Kasumi-1 (cell line): ENCODE measurements at places on chromosomes 3 and 15.

DNA sequence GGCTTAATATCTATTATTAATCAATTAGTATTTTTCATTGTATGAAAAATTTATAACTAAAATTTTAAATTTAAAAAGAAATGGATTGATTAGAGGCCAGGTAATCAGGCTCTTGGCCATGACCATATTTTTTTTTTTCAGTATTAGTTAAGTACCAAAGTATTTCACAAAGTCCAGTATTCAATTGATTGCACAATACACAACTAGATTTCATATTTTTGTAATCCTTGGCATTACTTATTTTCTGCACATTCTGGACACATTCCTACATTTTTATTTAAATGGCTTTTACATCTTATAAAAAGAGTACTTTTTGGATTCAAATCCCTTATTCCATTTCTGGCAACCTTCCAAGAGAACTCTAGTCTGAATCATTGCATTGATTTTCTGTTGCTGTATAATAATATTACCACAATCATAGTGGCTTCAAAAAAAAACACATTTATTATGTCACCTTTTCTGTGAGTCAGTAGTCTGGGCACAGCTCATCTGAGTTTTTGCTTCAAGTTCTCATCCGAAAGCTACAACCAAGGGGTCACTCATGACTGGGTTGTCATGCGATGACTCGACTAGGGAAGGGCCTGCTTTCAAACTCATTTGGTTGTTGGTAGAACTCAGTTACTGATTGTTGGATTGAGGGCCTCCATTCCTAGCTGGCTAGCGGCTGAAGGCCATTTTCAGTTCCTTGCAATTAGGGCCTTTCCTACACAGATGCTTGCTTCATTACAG, 90.7 kb downstream of the CNTN6 start:
- no peak for DNase-seq

- no peak for DNase-seq
Observed at GRCh38 chr15:83698294-83698693, 44.4 kb downstream of the ADAMTSL3 start.

GRCh38 chr3:52983336-52983807, 62.5 kb downstream of the SFMBT1 start:
- DNase-seq, result peak; percentile 93

DNA sequence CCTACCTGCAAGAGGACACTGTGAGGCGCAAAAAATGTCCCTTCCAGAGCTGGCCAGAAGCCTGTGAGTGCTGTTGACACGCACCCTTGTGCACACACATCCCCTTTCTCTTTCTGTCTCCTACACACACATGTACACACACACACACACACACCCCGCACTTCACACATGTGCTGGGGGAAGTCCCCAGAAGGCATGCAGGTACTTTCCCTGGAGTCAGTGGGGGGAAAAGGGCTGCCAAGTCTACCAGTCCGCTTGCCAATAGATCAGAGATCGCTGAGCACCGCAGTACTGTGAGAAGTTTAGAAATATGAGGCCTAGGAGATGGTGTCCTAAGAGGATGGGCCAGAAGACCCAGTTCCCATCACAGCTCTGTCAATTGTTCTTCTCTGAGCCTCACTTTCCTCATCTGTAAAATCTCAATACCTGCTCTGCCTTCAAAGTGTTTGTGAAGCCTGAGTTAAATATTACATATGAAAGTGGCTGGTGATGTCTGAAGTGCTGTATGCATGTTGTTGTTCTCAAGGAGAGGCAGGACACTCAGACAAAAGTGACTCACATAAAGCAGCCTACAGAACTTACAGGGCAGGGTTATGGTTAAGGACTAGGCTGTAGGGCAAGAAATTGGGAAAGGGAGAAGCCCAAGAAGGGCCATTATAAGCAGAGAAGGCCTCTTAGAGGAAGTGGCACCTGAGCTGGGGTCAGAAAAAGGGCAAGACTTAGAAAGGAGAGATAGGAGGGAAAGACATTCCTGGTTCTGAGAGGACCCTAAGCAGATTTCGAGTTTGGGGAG, 6.8 kb downstream of the IL17RE start:
- DNase-seq, result no peak

GRCh38 chr15:29601811-29602210, 220.5 kb downstream of the TJP1 start:
- no peak for DNase-seq

DNA sequence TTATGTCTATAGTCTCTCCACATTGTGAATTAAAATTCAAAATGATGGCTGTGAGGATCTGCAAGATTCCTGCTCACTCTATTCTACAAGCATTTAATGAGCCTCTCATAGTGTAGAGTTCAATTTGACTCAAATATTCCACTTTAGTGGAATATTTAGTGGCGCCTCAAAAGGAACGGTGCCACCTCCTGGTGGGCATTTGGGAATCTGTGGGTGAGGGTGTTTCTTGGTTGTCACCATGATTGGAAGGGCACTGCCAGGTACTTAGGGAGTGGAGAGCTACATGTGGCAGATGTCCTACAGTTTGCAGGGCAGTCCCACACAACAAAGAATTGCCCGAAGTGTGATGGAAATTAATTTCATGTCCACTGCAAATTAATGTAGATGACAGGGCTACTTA, 21.5 kb upstream of the KCNMB3 start:
- peak; percentile 8 for DNase-seq

GRCh38 chr3:64685331-64685799, 2.4 kb downstream of the ADAMTS9 start:
- no peak for DNase-seq

DNA sequence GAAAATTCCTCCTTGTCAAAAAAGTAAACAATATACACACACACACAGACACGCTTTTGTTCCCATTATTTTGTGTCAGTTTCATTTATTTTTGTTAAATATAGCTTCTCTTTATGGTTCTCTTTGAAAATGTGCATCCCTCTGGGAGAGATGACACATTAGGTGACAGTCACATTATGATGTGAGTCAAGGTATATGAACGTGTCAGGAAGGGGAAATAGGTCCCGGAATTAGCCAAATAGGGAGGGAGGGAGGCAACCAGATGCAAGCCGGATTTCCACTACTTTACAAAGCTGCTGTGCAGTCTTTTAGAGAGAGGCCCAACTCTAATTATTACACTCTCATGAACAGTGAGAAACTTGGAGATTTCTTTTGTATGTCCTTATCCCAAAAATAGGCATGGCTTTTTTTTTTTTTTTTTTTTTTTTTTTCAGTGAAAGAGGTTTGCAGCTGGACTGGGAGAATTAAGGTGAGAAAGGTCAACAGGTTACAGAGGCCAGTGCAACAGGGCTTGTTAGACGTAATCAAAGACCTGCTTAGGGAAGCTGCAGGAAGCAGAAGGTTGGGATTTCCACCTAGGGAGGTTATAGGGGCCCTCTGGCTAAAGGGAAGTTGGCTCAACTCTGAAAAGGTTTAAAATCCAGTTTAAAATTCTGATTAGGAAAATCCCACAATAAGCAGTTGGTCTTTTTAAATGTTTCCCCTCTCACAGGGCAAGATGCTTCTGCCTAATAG, 240.5 kb upstream of the UBE2E1 start:
- DNase-seq, result no peak

DNA sequence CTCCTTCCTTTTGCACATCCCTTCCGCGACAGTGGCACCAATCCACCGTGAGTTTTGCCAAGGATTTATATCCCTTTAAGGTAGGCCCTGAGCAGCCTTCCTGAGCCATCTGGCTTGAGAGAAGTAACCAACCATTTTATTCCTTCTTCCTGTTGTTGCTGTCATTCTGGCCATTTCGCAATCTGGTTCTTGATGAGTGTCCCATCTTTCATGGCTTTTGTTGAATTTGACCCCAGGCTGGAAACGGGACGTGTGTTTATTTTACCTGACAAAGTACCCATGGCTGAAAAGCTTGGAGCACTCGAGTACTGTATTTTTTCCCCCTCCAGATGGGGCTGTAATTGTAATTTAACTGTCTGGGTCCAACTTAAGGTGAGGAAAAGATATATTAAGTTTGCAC, 173.4 kb downstream of the WNT5A start:
- DNase-seq, result no peak

DNA sequence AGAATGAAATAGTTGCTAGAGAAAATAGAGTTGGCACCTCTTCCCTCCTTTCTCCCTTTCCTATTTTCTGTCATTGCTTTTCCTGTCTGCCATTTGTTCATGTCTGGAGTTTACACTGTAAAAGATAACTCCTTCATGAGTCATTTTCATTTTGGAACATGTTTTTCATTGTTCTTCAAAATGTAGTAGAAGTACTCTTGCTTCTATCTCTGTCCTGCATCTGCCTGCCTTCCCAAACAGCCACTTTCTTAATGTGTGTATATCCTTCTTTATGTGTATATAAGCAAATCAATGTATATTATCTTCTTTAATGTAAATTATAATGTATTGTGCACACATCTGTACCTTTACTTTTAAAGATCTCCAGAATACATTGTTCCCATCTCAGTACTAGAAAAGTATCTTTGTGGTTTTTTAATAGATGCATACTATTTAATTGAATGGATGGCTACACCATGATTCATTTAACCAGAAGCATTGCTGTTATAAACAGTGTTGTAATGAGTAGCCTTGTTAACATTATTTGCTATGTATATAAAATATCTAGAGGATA, 41.1 kb downstream of the TSC22D2 start:
- no peak for DNase-seq

DNA sequence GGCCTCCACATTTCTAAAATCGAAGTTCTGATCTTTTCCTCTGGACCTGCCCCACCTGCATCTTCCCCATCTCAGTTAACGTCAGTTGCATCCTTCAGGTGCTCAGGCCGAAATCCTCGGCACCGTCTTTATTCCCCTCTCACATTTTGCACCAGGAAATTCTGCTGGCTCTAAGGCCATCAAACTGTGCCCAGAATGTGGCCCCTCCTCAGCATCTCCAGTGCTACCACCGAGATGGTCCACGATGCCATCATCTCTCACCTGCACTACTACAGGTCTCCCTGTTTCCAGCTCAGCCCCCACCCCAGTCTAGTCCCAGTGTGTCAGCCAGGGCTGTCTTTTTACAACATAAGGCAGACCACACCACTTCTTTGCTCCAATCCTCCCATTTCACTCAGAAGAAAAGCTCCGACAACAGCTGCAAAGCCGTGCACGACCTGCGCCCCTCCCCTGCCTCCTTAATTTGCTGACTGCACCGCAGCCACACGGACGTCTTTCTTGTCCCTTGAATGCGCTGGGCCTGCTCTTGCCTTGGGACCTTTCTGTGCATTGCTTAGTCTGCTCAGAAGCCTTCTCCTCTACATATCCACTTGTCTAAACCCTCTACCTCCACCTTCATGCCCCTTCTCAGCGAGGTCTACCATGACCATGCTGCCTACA, 14.4 kb downstream of the MUC20 start:
- no peak for DNase-seq
